ENCODE measurements at places on chromosomes 7 and 10.

GRCh38 chr7:27107391-27108381, 5.2 kb upstream of the HOXA2 start:
- no peak overlapping the region for H3K4me3 ChIP-seq
- peaks cover 17% of the 10 kb centered on the region for H3K4me1 ChIP-seq
- no peak overlapping the region for H3K27ac ChIP-seq
- peaks cover 30% of the 10 kb centered on the region for H3K36me3 ChIP-seq

DNA sequence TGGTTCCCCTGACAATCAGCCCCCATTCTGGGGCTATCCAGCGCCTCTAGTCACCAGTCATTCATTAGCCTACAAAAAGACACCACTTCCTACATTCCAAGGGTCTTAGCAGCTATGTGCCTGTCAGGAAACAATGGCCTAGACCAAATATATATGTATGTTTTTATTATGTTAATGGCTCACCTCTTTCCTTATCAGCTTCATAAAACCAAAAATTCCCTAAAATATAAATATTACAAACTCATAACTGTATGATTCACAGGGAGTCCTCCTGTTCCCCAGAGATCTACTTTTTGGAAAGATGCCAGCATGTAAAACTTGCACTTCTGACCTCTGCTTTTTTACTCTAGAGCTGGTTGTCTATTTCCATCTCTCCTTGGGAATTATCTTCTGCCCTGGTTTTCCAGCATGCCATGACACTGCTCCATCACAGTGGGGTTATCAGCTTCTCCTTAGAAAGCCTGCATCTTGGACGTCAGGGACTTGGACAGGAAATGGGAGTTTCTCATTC, 79.2 kb downstream of the ABCA13 start:
- DNase-seq = no peak
- H3K27me3 ChIP-seq = no peaks in the 10 kb centered on the region
- H3K36me3 ChIP-seq = no peaks in the 10 kb centered on the region
- no peak overlapping the region for H3K27ac ChIP-seq
- H3K4me3 ChIP-seq = no peak overlapping the region

GRCh38 chr7:13236026-13236425, 548.6 kb downstream of the ARL4A start:
- no peaks in the 10 kb centered on the region for H3K27me3 ChIP-seq
- no peak overlapping the region for H3K4me3 ChIP-seq
- no peaks in the 10 kb centered on the region for H3K36me3 ChIP-seq

GRCh38 chr10:83961620-83962019, 177.7 kb upstream of the GHITM start:
- no peaks in the 10 kb centered on the region for H3K36me3 ChIP-seq
- no peaks in the 10 kb centered on the region for H3K27me3 ChIP-seq
- no peak for DNase-seq
- H3K4me1 ChIP-seq = no peaks in the 10 kb centered on the region
- no peak overlapping the region for H3K27ac ChIP-seq

- no peak for DNase-seq
- H3K36me3 ChIP-seq = peaks cover 6% of the 10 kb centered on the region
- H3K27ac ChIP-seq = no peak overlapping the region
- H3K4me1 ChIP-seq = peaks cover 7% of the 10 kb centered on the region
- no peak overlapping the region for H3K4me3 ChIP-seq
Measured at GRCh38 chr10:100978901-100979195, 8.4 kb downstream of the MRPL43 start.

DNA sequence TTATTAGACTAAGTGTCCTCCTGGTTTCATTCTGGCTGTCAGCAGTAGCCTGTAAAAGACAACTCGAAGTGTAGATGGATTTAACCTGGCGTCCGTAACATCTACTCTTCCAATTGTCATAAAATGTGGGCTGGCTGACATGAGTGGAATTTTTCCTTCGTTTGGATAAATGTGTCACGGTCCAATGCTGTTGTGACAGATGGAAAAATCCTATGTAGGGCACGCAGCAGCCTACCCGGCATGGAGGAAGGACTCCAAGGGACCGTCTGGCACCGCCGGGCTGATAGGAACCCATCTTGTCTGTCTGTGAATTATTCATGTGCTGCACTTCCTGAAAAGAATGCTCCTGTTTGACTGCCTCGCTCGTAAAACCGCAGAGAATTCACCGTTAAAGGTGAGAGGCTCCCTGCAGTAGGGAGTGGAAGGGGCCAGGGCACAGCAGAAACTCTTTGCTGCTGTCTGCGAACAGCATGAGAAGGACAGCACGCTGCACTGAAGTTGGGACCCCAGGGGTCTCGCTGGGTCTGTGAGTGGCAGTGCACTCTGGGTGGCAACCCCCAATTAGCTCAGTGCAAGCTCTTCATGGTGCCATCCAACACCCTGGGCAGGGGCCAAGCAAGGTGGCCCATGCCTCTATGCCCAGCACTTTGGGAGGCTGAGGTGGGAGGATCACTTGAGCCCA, 1.6 kb upstream of the ORAI2 start:
- H3K4me3 ChIP-seq = no peak overlapping the region
- H3K36me3 ChIP-seq = 0 out of 2 replicates have a peak, but pooled peaks cover 4% of the 10 kb centered on the region
- no peaks in the 10 kb centered on the region for H3K27me3 ChIP-seq
- DNase-seq = peak; percentile 34
- no peak overlapping the region for H3K27ac ChIP-seq

GRCh38 chr10:89185658-89186057, 21.5 kb downstream of the CH25H start:
- H3K27ac ChIP-seq = no peak overlapping the region
- DNase-seq = no peak
- no peak overlapping the region for H3K4me3 ChIP-seq
- H3K27me3 ChIP-seq = no peaks in the 10 kb centered on the region

Data from SJCRH30 (cell line).